Fibroblast of skin of right biceps (primary cell): ENCODE measurements at places on chromosomes 7 and 10.
A peak's percentile ranks its signal among the peaks of the same experiment; 100 is the strongest.

GRCh38 chr7:130277763-130278643 lies 11.3 kb downstream of the CPA2 start:
- peak; percentile 78 for DNase-seq

GRCh38 chr10:71236822-71237682 lies 24.7 kb downstream of the UNC5B start:
- DNase-seq, result no peak

- DNase-seq, result peak; percentile 79
Observed at GRCh38 chr7:27921081-27921836, 181.3 kb downstream of the TAX1BP1 start.

DNA sequence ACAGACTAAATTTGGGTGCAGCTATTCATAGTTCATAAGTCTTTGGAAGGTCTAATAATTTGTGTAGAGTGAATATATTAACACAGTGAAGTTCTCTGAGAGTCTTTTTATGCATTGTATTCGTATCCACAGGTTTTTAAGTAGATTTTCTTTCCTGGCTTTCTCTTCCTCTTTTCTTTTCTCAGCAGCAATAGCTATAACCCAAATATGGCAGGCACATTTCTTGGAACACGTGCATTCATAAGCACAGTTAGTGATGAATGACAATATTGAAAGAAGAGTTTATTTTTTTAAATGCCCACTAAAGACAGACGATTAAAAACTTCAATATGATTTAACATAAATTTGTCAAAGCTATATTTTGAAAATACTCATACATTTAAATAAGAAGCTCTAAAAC lies 220.5 kb upstream of the MBL2 start:
- DNase-seq, result no peak
